ENCODE measurements at places on chromosomes 1 and 21. TPM values are rescaled to one million over a fixed set of nuclear protein-coding genes. Genes with fewer than 3 reads are reported as not detected.
A peak's percentile ranks its signal among the peaks of the same experiment; 100 is the strongest.

ZNF281 gene
- 39.3 TPM for total RNA-seq

- no peaks in the 10 kb centered on the region for H3K4me1 ChIP-seq
- no peaks in the 10 kb centered on the region for H3K36me3 ChIP-seq
- H3K4me3 ChIP-seq = no peak overlapping the region
- peak; percentile 62 for DNase-seq
Observed at GRCh38 chr21:28336314-28336713, 656.4 kb downstream of the LTN1 start.

DNA sequence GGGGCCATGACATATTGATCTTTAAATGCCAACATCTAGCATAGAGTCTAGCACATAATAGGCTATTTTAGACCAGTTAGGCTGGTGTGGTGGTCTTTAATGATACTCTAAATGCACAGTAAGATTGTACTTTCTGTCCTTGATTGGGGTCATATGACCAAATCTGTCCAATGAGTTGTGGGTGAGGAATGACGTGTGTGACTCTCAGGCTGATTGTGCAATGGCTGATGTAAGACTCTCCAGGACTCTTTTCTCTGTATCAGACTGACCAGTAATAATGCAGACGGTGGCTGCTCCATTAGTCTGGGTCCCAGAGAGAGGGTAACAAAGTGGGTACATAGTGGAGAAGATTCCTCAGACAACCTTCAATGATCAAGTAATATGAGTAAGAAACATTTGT is 541.6 kb upstream of the CAMK1G start:
- H3K4me3 ChIP-seq = no peak overlapping the region
- no peaks in the 10 kb centered on the region for H3K27me3 ChIP-seq
- no peaks in the 10 kb centered on the region for H3K36me3 ChIP-seq
- no peak overlapping the region for H3K27ac ChIP-seq

DNA sequence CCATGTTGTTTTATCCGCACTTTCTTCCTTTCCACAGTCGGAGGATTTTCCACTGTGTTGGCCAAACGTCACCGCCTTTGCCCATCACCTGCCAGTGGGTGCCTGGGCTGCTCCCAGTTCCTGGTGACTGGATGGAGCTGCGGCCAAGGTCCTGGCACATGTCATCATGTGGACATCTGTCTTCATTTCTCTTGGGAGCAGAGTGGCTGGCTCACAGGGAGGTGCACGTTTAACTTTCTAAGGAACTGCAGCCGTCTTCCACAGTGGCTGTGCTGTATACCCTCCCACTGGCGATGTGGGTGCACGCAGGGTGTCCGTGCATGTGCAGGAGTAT is 19.5 kb upstream of the RNF223 start:
- H3K4me1 ChIP-seq = no peaks in the 10 kb centered on the region
- no peak overlapping the region for H3K4me3 ChIP-seq
- H3K36me3 ChIP-seq = no peaks in the 10 kb centered on the region
- no peaks in the 10 kb centered on the region for H3K27me3 ChIP-seq
- H3K27ac ChIP-seq = no peak overlapping the region
- DNase-seq = no peak

DNA sequence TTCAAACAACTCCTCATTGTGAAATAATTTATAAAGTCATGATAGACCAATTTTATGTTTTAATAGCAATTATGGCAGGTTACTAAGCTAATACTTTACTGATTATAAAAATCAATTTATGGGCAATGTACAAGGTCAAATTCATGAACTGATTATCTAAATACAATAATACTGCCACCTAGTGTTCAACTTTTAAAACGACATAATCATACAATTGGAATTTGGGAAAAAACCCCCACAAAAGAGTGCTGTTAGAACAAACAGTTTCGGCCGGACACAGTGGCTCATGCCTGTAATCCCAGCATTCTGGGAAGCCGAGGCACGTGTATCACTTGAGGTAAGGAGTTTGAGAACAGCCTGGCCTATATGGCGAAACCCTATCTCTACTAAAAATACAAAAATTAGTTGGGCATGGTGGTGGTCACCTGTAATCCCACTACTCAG is 14.0 kb downstream of the GTF2B start:
- peaks cover 5% of the 10 kb centered on the region for H3K36me3 ChIP-seq
- H3K27ac ChIP-seq = no peak overlapping the region
- no peaks in the 10 kb centered on the region for H3K4me1 ChIP-seq
- H3K4me3 ChIP-seq = no peak overlapping the region

- no peak for DNase-seq
- no peak overlapping the region for H3K27ac ChIP-seq
- H3K4me1 ChIP-seq = no peaks in the 10 kb centered on the region
- no peaks in the 10 kb centered on the region for H3K27me3 ChIP-seq
Observed at GRCh38 chr1:91523482-91523881, 22.8 kb downstream of the CDC7 start.

- no peak overlapping the region for H3K27ac ChIP-seq
- no peak for DNase-seq
- peaks cover 11% of the 10 kb centered on the region for H3K27me3 ChIP-seq
- no peaks in the 10 kb centered on the region for H3K4me1 ChIP-seq
- no peak overlapping the region for H3K4me3 ChIP-seq
- H3K36me3 ChIP-seq = no peaks in the 10 kb centered on the region
Observed at GRCh38 chr1:115796036-115796435, 27.5 kb upstream of the CASQ2 start.
